ENCODE measurements at places on chromosomes 1 and 21.

- no peak for DNase-seq
Measured at GRCh38 chr1:156923670-156924477, 3.4 kb downstream of the LRRC71 start.

- DNase-seq = no peak
Measured at GRCh38 chr21:14538483-14538882, 7.6 kb downstream of the SAMSN1 start.

- DNase-seq = no peak
Measured at GRCh38 chr1:39690794-39691382, 345 bp downstream of the HPCAL4 start.

- no peak for DNase-seq
Measured at GRCh38 chr1:205353612-205354011, 3.1 kb downstream of the KLHDC8A start.

DNA sequence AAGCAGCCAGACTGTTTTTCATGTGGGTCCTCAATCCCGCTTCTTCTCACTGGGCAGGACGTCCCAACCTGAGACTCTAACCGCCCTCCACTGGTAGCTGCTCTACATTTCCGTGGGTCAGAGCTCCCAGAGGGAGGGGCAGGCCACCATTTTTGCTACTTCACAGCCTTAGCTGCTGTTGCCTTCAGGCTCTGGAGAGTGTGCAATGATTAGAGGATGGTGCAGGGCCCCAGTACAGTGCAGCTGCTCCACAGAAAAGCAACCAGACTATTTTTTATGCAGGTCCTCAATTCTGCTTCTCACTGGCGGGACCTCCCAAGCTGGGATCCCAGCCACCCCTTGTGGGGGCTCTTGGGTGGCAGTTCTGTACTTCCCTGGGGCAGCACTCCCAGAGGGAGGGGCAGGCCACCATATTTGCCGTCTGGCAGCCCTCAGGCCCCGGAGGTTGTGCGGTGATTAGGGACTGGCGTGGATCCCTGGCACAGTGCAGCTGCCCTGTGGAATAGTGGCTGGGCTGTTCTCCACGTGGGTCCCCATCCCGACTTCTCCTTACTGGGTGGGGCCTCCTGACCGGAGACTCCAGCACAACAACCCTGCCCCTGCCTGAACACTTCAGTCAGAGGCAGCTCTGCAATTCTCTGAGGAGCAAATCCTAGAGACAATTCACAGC lies 647.6 kb upstream of the PKN2 start:
- no peak for DNase-seq

GRCh38 chr1:155698382-155699038 lies 9.6 kb downstream of the DAP3 start:
- no peak for DNase-seq

DNA sequence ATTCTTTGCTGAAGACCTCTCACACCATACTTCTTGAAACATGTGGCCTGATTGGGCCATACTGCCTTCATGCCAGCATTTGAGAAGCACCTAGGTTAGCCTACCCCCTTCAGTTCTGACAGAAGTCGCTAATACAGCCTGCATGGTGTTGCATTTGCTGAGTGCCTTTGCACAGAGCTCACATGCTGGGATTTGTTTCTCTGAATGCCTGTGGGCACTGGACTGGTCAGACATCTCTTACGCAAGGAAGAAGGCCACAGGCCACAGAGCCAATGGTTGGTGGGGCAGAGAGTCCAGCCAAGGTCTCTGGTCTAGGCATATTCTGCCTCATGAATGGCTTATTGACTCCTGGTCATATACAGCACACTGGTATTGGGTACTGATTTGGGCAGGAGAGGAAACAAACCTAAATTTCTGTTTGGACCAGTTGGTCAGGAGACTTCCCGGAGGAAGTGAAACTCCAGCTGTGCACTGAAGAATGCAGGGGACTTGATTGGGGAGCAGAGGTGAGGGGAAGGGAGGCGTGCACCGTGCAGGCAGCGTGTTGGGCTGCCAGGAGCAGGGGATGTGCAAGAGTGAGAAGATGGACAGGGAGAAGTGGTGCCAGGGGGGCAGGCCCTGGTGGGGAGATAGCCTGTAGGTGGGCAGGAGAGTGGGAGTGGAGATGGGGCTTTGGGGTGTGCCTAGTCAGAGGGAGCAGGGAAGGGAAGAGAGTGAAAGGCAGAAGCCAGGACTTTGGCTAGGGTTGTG lies 18.1 kb downstream of the URB2 start:
- DNase-seq = no peak

DNA sequence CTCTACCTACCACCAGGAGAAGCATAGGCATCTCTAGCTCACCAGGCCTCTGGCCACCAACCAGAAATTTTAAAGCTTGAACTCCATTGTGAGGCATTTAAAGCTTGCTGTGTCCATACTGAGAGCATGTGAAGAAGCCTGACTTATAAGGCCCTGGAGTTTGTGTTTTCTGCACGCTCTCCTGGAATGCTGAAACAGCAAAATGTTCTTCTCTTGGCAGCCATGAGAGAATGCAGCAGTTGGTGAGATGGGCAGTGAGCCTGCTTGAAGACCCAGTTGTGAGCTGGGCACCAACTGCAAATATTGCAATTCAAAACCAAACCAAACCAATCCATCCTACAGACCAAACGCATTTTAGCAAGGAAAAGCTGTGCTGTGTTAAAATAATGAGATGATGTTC lies 170.0 kb upstream of the IVNS1ABP start:
- DNase-seq = no peak

GRCh38 chr21:15631342-15631741 lies 98.4 kb upstream of the USP25 start:
- DNase-seq = no peak

DNA sequence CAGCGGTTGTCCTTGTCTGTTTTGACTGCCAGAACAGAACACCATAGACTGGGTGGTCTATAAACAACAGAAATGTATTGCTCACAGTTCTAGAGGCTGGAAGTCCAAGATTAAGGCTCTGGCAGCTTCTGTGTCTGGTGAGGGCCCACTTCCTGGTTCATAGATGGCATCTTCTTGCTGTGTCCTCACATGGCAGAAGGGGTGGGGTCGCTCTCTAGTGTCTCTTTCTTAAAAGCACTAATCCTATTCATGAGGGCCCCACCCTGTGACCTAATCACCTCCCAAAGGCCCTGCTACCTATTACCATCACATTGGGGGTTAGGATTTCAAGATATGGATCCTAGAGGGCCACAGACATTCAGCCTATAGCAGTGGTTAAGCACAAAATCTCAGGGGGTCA lies 304.4 kb downstream of the NFIA start:
- DNase-seq = no peak

DNA sequence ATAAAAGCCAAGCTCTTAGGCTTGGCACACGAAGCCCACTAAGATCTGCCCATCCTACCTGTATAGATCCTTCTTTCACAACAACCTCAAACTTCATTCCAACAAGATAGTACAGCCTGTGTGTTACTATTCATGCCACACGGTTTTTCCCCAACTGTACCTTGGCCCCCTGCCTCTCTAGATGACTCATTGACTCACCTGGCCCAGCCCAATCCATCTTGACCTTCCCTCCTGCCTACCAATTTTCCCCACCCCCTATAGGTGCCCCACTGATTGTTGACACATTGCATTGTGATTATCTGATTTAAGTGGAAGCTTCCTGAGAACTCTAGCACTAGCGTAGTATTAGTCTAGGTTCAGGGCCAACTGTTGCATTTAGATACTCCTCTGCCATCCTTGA lies 2.0 kb upstream of the CD101 start:
- DNase-seq = no peak

DNA sequence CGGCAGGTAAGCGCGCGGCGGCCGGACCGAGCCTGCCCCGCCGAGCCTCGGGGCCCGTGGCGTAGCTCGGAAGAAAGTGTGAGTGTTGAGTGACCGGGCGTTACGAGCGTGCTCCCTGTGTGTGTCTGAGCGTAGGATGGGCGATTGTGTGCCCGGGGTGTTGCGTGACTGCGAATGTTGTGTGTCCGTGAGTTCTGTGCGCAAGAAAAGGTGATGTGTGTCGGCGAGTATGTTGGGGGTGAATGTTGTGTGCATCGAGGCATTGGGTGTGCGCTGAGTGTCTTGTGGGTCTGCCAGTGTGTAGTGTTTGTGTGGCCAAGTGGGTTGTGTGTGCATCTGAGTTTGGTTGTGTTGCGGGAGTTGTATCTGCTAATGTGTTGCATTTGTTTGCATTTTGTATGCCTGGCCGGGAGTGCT lies 398 bp downstream of the PTPRU start:
- no peak for DNase-seq

DNA sequence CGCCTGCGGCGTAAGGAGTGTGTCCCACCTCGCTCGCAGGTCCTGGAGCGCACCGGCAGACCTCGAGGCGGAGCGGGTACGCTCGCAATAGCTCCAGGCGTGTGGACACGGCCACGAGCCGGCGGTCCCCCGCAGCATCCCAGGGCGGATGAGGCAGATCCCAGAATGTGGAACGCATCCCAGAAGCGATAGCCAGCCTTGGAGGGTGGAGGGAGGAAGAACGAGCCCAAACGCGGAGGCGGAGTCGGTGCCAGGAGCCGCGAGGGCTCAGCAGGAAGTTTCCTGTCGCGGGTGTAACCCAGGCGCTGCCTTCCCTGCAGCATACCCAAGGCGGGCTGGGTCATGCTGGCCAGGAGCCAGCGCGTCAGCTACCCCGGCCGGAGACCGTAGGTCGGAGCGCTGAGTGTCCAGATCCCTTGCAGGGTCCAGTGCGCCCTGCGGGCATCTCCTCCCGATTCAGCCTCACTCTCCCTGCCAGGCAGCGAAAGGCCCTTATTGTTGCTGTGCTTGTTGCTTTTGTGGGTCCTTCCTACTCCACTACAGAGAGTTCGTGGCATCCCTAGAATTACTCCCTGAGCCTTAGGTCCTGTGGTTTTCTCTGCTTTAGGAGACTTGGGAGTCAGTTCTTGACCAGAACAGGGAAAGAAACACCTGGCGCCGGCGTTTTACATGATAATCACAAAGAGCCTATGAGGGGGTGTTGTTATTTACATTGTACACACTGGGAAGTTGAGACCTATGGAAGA lies 27.7 kb downstream of the STYXL2 start:
- DNase-seq = peak; percentile 64

GRCh38 chr1:29974316-29974724 lies 738.0 kb downstream of the PTPRU start:
- DNase-seq = no peak

- no peak for DNase-seq
Measured at GRCh38 chr1:26786437-26787380, 1.0 kb upstream of the PIGV start.

GRCh38 chr1:204266504-204267034 lies 52.8 kb upstream of the GOLT1A start:
- no peak for DNase-seq

- no peak for DNase-seq
Measured at GRCh38 chr1:219391297-219391696, 217.6 kb downstream of the LYPLAL1 start.

DNA sequence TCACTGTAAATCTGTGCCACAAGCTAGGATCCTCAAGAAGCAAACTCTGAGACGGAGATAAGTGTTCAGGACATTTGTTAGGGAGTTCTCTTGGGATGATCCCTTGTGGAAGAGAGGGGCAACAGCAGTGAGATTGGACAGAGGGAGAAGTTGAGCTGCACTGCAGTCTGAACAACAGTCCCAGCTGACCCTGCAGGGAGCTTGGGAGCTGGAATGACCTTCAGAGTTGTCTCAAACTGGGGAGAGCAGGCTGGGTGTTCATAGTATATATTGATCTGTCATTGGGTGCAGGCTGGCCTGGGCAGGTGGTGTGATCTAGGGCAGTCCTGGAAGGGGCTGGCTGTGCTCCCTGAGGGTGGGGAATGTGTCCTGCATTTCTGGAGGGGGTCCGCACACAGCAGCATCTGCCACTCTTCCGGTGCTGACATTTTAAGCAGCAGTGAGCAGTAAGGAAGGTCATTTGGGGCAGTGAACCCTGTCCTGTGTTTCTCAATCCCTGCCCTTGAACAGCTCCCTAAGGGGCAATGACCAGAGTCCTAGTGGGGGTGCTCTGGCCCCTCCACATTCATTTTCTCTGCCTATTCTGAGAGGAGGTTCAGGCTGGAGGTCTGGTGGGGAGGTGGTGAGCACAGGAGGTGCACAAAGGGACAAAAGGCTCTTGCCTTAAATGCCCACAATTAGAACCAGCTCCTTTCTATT lies 90.2 kb upstream of the PPM1J start:
- DNase-seq = no peak

- DNase-seq = no peak
Measured at GRCh38 chr1:54336116-54336515, 70.1 kb downstream of the SSBP3 start.

GRCh38 chr1:176119549-176119948 lies 87.5 kb downstream of the COP1 start:
- no peak for DNase-seq

- no peak for DNase-seq
Measured at GRCh38 chr1:12499539-12500240, 118.3 kb downstream of the DHRS3 start.

GRCh38 chr1:1435106-1435903 lies at the start of gene VWA1:
Gene VWA1, plus strand, starts transcription at chr1:1435690. Its CDS starts 59 bp downstream, at chr1:1435749.
- peak; percentile 78 for DNase-seq

- peak; percentile 66 for DNase-seq
Measured at GRCh38 chr21:17585875-17586450, 26.7 kb downstream of the BTG3 start.

- no peak for DNase-seq
Measured at GRCh38 chr1:59605761-59606160, 209.0 kb upstream of the HOOK1 start.

- peak; percentile 92 for DNase-seq
Measured at GRCh38 chr1:96234299-96234698, 487.3 kb upstream of the PTBP2 start.

DNA sequence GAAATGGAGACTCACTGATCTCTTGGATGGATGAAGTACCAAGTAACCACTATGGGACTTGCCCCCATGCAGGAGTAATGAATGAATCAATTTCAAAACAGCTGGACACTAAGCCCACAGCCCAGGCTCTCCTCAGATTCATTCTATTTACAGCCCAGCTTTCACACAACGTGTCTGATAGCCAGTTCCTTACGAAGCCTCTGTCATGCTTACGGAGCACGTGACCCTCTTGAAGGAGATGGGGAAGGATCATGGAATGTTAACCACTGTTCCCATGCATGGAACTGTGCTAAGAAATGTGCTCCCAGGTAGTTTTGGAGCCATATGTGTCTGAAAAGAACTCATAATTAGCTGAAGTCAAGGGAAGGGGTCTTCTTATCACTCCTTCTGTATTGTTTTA lies 124.1 kb downstream of the KIF26B start:
- DNase-seq = no peak

DNA sequence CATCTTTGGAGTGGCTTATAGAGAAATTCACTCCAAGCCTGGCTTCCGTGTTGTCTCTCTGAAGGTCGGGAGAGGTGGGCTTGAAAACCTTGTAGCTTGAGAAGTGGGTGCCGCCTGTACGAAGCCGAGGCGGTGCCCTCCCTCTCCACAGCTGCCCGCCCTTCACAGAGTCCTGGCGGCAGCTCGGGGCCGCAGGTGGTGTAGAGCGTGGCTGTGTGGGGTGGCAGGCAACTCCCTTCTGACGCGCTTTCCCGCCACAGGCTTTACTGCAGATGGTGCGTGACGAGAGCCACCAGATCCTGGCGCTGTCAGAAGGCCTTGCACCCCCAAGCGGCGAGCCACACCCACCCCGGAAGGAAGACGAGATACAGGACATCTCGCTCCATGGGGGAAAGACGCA lies 33.1 kb upstream of the DIP2A start:
- DNase-seq = no peak

GRCh38 chr1:229221106-229222019 lies 49.5 kb upstream of the RAB4A start:
- peak; percentile 96 for DNase-seq
